NCI-H69 (cell line): ENCODE measurements at places on chromosomes 16 and 17.

DNA sequence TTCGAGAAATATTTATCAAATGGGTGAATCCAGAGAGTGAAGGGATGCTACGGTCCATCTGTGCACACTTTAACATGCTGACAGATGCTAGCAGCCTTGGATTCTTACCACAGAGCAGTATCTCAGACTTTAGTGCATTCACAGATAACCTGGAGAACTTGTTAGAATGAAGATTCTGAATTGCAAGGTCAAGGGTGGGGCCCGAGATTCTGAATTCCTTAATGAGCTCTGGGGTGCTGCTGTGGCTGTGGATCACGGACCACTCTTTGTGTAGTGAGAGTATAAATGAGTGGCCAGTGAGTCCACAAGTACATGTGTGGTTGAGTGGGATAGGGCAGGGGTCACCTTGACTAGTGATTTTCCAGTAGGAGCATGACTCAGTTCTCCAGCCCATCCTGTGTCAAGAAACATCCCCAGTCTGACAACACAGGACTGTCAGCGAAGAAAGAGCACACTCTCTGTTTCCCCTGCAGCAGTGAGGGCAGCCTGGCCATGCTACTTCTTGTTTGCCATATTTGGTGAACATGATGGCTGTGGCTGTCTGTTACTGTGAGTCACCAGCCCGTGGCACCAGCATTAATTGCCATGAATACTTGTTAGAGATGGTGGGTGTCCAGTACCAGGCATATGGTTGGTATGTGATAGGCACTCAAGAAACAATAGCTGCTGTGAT lies 13.0 kb upstream of the SALL1 start:
- DNase-seq, result no peak

GRCh38 chr17:65833214-65833613 lies 271.8 kb upstream of the AXIN2 start:
- no peak for DNase-seq

- DNase-seq, result peak; percentile 56
Observed at GRCh38 chr17:1762233-1762900, 507 bp downstream of the SERPINF1 start.

DNA sequence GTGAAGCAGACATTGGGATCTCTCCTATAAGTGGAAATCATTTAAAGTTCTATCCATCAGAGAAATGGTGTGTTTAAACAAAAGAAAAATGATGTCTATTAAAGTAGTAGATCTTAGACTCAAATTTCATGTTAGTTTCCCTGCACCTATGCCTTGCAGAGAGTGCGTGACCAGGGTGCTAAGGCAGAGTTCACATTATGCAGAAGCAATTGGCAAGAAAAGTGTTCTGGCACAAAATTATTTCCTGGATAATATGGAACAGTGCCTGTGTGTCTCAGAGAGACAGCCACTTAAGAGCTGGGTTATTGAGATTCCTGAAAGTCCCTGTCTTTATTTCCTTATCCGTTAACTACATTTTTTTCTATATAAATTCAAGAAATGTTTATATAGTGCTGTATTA lies 457.0 kb downstream of the CDH8 start:
- no peak for DNase-seq

DNA sequence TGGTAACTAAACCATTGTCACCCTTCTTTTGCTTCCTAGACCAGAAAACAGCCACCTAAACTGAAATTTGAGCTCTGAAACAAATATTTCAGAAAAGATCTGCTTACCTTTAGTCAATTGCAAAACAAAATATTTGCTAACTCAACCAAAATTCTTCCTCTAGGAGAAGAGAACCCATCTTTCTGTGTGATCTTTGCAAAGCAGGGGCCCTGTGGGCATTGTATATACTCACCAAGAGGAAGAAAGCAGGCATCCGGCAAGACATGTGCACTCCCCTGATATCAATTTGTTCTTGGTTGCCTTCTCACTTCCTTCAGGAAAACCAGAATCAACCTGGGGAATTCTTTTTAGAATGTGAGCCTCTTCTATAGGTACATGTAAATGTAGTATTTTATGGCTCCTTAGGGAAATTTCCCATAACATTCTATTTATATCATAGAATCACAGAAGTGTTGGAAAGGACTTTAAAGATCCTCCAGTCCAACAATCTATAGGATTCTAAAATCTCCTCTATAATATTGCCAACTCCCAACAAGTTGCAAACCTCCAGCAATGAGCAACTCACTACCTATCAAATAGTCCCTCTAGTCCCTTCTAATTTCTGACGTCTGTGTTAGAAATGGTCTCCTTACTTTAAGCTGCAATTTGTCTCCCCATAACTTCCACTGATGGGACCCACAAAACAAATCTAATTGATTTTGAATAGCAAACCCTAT lies 966 bp downstream of the SLFN14 start:
- DNase-seq, result no peak
